Activated CD4-positive, alpha-beta T cell treated with anti-CD3 and anti-CD28 coated beads for 4 hours (primary cell): ENCODE measurements at places on chromosomes 2 and 18.

DNA sequence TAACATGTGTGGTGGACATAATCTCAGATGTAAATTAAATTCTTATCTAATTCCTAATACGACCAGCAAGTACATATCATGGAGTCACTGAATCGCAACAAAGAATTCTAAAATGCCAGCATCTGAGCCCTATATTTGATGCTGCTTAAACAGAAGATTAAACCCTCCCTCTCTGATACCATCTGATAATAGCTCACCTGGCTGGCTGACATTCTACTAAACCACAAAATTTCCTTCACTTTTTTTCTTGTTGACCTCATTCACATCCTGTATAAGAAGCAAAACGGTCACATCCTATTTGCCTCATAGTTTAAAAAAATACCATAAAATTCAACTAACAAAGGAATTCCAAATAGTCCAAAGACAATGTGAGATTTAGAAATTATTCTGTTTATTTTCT, 371.6 kb upstream of the SLC8A1 start:
- no peak for DNase-seq

DNA sequence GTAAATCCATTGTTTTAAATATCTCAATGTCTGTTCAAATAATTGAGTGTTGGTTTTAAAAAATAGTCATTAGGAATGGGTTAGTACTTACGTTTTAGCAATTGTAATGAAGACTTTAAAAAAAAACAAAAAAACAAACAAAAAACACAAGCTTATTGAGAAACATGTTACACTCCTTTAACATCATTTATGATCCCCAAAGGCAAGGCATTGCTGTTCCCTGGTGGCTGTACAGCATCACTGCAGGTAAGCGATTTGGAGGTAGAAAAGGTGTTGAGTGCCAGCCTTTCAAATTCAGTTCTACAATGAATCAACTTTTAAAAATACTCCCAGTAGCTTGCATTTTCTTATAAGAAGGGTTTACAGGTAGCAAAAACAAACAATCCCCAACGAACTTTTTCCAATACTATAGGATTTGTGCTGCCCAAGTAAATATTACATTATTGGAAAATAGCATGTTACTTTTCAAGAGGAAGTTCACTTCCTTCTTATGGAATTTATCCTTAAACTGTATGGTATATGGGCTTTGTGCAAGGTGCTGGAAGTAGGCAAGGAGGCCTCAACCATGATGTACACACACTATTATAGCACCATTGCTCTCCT, 27.5 kb downstream of the CNRIP1 start:
- DNase-seq, result no peak

DNA sequence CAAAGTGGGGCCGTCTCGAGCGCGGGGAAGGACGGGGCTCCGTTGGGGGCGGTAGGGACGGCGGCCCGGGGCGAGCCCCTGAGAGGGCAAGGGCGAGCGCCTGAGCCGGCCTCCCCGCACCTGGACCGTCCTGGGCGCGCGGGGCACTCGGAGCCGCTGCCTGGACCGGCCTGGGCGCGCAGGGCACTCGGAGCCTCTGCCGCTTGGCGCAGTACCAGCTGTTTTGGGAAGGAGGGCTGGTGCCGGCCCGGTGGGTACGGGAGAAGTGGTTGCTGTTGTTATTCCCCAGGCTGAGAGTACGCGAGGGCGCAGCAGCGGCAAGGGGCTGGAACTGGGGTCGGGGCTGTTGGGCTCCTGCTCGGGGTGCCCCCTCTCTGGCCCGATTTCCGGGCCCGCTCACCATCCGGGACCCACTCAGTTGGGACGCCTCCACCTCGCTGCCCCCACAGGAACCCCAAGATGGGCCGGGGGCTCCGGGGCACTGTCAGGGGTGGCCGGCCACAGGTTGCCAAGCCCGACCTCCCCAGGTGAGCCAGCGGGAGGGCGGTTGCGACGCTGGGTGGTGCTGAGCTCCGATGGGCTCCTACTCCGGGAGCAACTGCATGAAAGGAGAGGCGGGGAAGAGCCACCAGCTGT, 579 bp downstream of the ARHGEF4 start:
- no peak for DNase-seq

GRCh38 chr2:225165052-225165451, 122.8 kb upstream of the DOCK10 start:
- DNase-seq, result no peak
